ENCODE measurements at places on chromosomes 6 and 20. TPM values are rescaled to one million over a fixed set of nuclear protein-coding genes. Genes with fewer than 3 reads are reported as not detected.
A peak's percentile ranks its signal among the peaks of the same experiment; 100 is the strongest.

DNA sequence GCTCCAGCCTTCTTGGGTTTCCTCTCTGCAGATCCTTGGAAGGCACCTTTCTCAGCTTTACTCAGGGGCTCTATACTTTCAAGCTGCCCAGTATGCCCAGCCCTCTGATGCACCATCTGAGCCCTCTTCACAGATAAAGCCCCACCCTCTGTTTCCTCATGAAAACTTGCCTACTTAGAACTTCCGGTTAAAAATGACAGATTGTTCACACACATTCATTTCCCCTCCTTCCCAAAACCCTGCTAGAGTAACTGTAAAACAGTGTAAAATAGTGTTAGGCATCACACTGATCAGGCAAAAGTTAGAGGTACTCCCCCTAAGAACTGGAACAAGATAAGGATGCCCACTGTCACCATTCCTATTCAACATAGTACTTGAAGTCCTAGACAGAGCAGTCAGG is 14.0 kb upstream of the GCM1 start:
- no peak for DNase-seq

DNA sequence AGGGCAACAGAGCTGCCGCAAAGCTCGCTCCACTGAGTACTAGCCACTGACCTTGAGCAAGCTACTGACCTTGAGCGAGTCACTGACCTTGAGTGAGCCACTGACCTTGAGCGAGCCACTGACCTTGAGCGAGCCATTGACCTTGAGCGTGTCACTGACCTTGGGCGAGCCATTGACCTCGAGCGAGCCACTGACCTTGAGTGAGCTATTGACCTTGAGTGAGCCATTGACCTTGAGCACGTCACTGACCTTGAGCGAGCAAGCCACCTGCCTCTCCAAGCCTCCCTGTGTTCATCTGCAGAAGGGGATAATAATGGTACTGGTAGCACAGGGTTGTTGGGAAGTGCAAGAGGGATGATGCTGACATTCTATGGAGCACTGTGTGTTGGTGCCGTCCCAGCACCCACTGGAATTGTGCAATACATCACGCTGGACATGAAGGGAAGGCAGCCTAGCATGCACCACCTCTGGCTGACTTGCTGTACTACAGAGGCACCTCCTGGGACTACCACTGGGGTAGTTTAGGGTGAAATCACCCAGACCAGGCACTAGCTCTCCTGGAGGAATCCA is 60.2 kb downstream of the CTCFL start:
- no peak for DNase-seq

DNA sequence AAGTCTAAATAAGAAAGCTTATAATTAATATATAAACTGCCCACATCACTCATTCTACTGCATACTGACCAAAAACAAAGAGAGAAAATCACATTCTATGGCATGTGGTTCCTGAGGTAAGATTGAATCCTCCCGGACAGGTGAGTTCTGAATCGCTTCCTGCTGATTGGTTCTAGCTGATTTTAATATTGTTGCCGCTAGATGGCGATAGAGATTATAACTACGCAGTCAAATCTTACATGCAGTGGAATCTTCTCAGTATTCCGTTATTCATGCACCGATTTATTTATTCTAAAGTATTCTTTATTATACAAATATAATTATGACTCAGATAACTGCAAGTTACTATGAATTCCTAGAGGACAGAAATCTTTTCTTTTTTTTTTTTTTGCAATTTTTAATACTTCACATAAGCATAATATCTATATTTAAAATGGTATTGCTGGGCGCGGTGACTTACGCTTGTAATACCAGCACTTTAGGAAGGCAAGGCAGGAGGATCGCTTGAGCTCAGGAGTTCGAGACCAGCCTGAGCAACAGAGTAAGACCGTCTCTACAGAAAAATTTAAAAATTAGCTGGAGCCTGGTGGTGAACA is 24.2 kb upstream of the TMX4 start:
- DNase-seq: peak; percentile 83

DNA sequence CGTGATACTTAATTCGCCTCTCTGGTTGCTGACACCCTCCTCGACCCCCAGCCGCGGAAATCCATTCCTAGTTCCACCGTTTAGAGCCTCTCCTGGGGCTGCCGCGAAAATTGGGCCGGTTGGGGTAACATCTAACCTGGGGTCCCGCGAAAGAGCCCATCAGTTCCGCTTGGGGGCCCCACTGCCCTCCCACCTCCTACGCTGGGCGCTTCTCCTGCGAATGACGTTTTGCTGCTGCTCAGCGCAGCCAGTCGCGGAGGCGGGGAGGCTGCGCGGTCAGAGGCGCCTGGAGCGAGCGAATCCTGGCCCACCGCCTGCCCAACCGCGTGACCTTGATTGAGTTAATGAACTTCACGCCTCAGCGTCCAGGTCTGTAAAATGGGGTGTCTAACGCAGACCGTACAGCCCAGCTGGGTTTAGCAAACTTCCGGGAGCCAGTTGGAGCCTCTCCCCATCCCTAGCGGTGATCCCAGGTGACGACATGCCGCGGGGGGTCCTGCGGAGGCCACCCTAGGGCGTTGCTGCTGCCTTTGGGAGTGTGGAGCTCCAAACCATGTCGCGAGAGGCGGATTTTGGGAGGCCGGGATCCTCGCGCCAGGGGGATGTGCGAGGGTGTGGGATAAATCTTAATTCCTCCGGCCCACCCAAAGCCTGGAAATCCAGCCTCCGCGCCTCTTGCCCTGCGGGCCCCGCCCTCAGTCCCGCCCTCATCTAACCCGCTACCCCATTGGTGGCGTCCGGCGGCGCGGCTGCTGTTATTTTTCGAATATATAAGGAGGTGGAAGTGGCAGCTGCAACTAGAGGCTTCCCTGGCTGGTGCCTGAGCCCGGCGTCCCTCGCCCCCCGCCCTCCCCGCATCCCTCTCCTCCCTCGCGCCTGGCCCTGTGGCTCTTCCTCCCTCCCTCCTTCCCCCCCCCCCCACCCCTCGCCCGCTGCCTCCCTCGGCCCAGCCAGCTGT is at the start of gene CDC25B:
Gene CDC25B (plus strand): TSS at position 800 of the 958 bp plus-strand sequence. CDS start 222 bp downstream, outside the sequence.
- DNase-seq: peak; percentile 99

DNA sequence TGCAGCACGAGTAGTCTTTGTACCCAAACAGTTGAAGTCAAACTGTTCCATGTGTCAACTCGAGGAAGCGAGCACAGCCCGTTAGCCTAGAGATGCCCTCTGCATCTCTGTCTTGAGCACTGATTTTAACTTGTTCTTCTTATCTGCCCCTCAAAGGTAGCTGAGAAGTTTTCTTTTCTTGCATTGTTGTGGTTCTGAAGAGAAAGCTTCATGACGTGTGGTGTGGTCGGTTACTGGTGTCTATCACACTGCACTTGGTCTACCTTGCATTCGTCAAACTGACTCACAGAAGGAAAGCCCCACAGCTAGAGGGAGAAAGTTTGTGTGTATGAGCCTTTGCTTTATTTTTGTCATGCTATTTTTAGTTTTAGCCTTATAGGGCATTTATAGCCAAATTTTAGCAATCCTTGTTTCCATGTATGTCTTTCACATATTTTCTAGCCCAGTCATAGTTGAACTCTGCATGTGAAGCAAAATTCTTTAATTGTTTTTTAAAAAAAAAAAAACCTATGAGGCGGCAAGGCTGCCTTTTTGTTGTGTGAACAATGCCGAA is 115.1 kb downstream of the JAG1 start:
- no peak for DNase-seq

DNA sequence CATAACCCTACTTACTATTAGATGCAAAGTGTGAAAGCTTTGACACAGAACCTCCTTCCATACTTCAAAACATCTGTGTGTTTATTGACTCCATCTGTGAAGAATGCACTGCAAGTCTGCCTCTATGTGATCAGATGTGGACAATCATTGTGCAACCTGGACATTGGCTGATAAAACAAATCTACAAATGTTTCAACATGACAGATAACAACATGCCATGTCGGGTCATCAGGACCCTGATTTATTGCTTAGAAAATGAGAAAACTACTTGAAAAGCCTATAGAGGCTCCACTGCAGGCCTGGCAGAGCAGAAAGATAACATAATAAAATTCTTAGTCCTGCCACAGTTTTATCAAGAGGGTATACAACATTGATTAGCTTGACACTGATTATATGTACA is 1286.4 kb downstream of the GRIK2 start:
- no peak for DNase-seq

Gene PTPRT
- total RNA-seq: 0.92 TPM

Gene IL20RA
- total RNA-seq: 4.6 TPM

- no peak for DNase-seq
These were observed 3.9 kb upstream of the INSM1 start for GRCh38 chr20:20363799-20364592.

DNA sequence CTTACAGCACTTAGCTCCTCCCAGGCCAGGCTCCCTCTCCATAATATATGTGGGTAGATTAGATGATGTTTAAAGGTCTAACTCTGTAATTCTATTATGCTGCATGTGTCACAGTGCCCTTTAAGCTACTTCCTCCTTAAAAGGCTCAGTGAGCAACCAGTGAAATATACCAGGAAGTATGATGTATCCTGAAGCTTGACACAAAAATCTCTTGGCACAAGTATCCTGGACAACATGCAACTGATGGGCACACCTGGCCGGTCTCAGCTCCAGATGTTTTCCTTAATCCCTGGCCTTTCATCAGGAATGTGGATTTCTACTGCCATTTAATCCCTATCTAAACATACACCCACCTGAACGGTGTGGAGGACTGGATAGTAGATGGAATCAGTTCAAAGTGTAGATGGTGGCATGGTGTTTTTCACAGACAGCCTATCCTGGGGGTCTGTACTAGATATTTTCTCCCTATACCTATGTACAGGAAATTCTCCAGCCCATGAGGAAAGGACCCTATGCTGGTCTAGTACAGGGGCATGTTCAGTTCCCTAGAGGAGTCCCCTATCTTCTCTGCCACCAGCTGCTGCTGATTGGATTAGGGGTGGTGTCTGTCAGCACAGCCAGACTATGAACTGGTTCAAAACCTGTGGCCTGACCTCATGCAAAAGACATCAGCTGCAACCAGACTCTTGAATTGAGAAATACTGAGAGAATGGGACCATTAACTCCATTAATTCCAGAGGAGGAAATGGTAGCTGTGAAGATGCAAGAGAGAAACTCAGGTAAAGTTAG is 59.4 kb upstream of the CITED2 start:
- no peak for DNase-seq

DNA sequence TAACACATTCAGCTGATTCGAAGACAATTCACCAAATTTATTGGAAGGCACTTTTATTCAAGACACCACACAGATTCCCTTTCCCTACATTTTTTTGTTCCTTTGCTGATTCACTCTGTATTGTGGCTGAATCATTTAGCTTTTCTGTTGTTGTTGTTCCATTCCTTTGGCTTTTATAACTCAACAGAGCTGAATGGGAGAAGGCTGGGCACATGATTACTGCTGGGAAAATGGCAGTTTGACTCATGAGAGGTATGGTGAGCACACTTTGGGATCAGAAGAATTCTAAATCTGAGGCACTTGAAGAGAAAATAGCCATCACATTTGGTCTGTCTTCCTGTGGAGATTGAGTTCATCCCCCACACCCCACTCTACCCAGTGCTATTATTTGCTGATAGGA is 15.7 kb upstream of the SAYSD1 start:
- DNase-seq: no peak

GRCh38 chr6:130859161-130859867 is 32.1 kb downstream of the SMLR1 start:
- peak; percentile 19 for DNase-seq

- no peak for DNase-seq
These were observed 200.0 kb downstream of the ZMYND8 start for GRCh38 chr20:47156301-47157137.

DNA sequence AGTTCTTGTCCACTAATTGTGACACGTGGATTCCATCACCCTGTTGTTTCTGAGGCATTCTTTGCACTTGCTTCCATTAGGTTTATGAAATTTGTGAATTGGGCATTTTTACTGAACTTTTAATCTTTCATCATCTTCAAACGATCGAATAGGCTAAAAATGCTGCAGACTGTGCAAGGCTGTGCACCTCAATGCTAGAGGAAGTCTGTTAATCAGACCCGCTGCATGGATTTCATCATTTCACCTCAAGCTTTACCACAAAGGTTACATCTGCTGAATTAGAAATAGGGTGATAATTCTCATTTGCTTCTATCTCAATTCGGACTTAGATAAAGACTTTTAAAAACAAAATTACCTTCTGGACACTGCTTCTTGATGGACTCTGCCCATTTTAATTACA is 27.8 kb upstream of the F13A1 start:
- no peak for DNase-seq

DNA sequence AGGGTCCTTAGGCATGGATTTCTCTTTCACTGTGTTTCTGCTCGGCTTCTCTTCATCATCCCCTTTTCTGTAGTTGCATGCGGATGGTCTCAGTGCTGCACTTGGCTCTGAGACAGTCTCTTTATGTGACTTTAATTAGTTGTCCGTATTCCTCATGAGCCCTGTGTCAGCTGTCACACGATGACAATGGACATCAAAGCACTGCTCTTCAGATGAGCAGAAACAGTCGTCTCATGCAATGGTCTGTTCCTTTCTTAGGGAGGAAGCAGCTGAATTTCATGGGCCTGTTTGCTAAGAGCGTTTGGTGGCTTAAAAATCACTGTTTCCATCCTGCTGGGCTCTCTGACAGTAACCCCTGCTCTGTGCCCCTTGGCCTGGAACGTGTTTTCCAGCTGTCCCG is 64.9 kb downstream of the SYTL3 start:
- DNase-seq: peak; percentile 37

- DNase-seq: peak; percentile 82
These were observed 63.7 kb upstream of the CD2AP start for GRCh38 chr6:47413752-47414422.

All from tongue (tissue), 3 donors.